ENCODE measurements at places on chromosomes 2 and 18.

- DNase-seq = no peak
Observed at GRCh38 chr2:61328707-61329251, 142.1 kb downstream of the USP34 start.

DNA sequence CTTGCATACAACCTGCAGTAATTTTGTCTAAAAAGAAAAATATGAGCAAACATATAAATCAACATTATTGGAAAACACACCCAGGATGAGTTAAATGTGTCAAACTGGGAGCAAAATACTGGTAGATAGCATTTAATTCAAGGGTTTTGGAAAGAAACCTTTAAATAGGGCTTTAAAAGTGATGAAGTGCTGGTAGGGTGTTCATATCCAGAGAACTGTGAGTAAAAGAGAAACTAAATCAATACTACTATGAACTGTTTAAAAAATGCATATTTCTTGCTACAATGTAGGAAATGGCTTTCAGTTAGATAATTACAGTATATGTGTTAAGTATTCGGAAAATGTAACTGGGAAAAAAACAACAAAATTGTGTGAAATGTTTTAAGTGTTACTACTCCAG, 117.8 kb downstream of the ATAD2B start:
- DNase-seq = no peak

DNA sequence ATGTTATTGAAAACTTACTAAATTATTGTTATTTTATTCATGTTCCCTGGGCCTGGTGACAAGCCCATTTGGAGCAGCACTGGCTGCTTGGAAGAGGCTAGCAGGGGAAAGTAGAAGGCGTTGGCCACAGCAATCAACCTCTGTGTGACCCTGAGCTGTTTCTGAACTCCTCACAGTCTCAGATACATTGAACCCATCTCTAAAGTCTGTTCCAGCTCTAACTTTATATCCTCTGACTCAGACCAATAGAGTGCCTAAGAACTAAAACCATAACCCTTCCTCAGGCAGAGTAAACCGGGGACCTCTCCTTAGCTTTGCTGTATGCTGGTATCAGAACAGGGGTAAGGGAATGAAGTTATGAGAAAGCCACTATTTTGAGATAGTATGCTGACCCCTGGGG, 96.4 kb upstream of the NOL4 start:
- no peak for DNase-seq

GRCh38 chr2:38598991-38599295, 3.8 kb downstream of the HNRNPLL start:
- no peak for DNase-seq

DNA sequence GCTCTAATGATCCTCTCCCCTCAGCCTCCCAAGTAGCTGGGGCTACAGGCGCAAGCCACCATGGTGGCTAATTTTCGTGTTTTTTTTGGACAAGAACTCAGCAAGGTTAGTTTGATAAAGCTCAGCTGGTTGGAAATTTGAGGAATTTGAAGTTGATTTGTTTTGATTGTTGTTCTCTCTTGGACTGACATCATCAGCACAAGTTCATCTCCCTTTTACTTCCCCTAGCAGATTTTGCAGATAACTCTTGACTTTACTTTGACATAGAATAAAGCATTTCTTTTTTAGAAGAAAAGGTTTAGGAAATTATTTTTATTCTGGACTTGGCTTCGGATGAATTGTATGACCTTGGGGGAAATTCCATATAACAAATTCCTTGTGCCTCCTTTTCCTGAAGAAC, 74.9 kb upstream of the DLX2 start:
- DNase-seq = no peak

DNA sequence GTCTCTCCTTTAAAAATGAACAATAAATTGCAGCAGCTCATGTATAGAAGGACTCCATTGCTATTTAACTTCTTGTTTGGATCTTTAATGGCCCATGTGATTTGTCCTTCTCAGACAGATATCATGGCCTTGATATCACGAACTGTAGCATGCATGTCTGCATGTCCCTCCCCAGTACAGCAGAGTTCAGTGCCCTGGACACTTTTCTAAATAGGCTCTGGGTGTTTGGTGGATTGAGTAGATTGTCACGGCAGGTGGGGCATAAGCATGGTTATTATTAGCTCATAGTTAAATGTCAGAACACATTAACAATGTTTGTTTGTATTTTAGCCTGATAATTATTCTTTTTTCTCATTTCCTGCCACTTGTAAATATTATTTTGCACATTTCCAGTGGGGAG, 118.3 kb downstream of the LRRTM1 start:
- no peak for DNase-seq

DNA sequence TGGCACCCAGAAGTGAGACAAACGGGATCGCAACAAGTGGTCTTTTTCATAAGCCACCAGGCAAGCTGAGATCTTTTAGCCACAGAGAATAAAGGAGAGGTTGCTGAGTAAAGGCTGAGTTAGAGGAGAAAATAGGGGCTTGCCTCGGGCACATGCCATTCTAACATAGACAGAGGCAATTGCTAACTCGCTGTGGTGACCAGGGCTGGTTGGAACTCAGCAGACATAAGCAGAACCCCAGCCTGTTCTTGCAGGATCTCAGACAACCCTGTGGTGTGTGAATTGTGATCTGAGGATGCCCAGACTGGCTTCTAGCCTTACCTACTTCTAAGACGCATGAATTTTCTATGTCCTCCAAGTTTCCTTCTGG, 300.2 kb downstream of the CDCA7 start:
- no peak for DNase-seq

GRCh38 chr2:88680916-88681315, 10.6 kb upstream of the RPIA start:
- DNase-seq = no peak

GRCh38 chr2:16303761-16304160, 361.9 kb downstream of the CYRIA start:
- no peak for DNase-seq

- DNase-seq = no peak
Observed at GRCh38 chr2:226354434-226354833, 445.2 kb downstream of the IRS1 start.

DNA sequence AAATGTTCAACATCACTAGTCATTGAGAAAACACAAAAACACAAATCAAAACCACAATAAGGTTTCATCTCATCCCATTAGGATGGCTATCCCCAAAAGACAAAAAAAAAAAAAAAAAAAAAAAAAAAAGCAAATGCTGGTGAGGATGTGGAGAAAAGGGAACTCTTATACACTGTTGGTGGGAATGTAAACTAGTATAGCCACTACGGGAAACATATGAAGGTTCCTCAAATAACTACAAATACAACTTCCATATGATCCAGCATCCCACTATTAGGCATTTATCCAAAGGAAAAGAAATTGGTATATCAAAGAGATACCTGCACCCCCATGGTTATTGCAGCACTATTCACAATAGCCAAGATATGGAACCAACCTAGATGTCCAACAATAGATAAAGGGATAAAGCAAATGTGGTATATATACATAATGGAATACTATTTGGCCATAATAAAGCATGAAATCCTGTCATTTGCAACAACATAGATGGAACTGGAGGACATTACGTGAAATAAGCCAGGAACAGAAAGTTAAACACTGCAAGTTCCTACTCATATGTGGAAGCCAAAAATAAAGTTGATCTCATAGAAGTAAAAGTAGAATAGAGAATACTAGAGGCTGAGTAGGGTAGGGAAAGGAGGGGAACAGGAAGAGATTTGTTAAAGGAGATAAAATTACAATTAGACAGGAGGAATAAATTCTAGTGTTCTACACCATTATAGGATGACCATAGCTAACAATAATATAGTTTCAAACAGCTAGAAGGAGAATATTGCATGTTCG, 8.4 kb downstream of the POLR1A start:
- DNase-seq = no peak

DNA sequence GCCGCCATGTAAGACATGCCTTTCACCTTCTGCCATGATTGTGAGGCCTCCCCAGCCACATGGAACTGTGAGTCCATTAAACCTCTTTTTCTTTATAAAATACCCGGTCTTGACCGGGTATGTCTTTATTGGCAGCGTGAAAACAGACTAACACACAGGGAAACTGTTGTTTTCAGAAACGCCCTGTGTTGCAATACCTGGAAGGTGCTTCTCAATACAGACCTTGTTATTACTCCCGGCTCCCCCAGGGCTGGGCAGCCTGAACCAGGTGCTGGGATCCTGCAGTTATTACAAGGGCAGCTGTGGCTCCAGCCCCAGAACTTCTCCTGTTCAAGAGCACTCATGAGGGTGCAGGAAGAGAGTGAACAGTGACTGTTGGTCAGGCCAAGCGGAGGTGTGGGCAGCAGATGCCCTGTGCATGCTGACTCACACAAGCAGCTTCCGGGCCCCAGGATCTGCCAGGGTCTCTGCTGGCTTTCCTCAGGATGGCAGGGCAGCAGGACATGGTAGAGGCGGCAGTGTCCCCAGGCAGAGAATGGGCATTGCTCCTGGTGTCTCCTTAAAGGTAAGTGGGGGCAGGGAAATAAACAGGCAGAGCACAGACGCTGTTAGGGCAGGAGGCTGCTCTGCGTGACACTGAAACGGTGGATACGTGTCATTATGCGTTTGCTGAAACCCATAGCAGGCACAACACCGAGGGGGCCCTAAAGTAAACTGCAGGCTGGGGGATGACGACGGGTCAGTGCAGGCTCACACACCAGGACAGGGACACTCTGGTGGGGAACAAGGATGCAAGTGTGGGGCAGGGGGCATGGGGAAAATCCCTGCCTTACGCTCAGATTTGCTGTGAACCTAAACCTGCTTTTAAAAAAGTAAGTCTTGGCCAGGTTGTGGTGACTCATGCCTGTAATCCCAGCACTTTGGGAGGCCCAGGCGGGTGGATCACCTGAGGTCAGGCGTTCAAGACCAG, 89.1 kb downstream of the NDUFA10 start:
- DNase-seq = no peak

- no peak for DNase-seq
Observed at GRCh38 chr2:20641123-20641985, 9.5 kb downstream of the HS1BP3 start.

DNA sequence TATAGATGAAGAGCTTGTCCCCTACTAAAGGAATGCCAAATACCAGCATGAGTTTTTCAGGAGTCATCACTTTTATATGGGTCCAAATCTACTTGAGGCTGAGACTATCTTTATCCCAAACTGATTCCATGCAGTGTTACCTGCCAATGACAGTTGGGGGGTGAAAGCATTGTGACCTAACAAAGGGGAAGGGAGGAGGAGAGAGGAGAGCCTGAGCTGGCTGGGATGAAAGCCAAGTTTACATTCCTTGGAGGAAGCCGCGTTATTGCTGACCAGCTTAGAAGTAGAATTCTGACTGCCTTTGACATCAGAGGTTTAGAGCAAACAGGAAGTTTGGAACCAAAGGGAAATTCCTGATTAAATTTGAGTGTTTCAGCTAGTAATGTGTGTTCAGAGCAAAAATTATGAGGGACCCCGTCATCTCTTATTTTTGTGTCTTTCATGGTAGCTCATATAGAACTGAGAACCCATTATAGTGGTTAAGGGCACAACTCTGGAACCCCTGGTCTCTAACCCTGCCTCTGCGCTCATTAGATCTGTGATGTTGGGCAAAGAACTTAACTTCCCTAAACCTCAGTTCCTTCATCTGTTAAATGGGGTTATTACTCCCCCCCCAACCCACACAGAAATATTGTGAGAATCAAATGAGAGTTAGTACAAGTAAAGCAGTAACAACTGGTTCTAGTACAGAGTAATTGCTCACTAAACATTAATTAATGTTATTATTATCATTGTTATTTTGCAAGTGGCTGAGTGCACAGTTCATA, 199.3 kb upstream of the EPAS1 start:
- no peak for DNase-seq

- no peak for DNase-seq
Observed at GRCh38 chr2:233021771-233022170, 8.7 kb upstream of the NGEF start.

- no peak for DNase-seq
Observed at GRCh38 chr2:15583826-15584225, 7.8 kb upstream of the DDX1 start.

- DNase-seq = no peak
Observed at GRCh38 chr2:196719110-196719872, 79.8 kb downstream of the CCDC150 start.

DNA sequence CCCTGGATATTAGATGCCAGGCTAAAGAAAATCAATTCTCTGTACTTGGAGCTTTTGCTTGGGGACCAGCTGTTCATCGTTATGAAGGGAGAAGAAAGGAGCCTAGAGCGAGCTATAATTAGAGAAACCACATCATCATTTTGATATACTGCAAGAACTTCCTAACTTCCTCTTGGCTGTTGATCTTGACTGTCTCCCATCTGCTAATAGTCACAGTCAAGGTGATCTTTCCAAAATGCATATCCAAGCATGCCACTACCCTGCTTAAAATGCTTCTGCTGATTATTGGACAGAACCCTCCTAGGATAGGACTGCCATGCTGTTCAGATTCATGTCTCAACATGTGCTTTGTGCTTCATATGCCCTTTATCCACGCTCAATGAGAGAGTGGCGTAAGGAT, 54.8 kb downstream of the RAPGEF4 start:
- DNase-seq = no peak

DNA sequence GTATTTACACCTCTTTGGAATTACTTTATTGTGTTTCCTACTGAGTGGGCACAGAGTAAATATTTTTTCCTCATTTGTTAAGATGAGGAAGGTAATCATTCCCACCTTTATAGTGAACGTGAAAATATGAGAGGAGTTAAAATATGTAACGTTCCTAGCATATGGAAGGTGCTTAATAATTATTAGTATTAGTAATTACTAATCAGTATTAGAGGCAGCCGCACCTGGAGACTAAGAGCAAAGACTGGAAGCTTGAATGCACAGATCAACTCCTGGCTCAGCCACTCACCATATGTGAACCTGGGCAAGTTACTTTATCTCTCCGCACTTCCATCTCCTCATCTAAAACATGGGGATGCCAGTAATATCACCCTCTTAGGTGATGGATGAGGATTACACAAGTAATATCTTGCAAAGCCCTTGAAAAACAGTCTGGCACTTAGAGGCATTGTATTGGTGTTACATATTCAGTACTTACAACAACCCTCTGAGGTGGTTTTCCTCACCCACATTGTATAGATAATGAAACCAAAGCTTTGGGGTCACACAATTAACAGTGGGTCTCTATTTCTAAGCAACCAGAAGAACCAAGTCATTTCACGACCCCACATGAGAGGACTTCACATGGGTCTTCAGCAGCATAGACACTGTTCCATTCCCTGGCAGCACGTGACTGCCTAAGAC, 100.3 kb upstream of the KCTD1 start:
- no peak for DNase-seq

GRCh38 chr2:230734247-230735175, 21.9 kb downstream of the CAB39 start:
- DNase-seq = no peak

Data from NCI-H2081 treated with DMSO at 0.1 percent for 48 hours (cell line).